Activated CD4-positive, CD25-positive, alpha-beta regulatory T cell treated with anti-CD3 and anti-CD28 coated beads, Interleukin-2, amount 50 U/mL, for 24 hours (primary cell): ENCODE measurements at places on chromosomes 13 and 19.

DNA sequence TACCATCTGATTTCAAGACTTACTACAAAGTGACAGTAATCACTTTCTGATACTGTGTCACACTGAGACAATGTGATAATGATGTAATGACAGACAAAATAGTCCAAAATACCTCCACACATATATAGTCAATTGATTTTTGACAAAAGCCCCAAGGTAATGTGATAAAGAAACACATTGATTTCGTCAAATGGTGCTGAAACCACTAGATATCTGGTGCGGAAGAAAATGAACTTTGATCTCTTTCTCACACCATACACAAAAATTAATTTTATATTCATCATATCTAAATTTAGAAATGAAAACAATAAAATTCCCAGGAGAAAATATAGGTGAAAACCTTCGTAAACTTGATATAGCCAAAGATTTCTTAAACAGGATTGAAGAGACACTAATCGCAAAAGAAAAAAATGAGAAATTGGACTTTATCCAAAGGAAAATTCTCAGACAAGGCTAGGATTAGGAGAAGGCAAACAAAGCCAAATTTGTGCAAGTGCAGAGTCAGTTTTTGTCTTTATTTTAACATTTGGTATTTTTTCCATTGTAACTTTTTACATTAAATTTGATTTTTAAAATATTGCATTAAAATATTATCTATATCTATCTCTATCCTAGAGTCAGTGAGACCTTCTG lies 739.9 kb downstream of the DIAPH3 start:
- no peak for ATAC-seq

DNA sequence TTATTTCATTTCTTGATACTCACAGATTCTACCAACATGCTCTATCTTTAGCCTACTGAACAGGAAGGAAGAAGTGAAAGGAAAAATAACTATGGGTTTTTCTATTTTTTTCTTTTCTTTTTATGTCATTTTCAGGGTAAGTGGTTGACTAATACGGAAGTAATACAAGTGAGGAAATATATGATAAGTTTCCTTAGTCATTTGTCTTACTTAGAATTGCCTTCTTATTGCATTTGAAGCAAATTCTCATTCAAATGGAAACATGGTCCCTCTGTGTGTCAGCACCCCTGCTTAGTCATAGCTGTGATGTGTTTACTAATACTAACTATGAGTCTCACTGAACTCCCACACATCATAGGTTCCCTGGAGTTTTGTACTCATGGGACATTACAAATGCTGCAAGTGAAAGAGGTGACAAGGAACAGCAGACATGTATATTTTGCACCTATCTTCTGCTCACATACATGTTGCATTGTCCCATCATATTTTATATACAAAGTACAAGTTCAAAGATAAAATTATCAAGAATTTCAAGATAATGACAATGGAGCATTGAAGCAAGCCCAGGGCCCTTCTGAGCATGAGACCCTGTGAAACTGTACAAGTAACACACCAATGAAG lies 60.1 kb downstream of the DCT start:
- peak; percentile 93 for ATAC-seq

DNA sequence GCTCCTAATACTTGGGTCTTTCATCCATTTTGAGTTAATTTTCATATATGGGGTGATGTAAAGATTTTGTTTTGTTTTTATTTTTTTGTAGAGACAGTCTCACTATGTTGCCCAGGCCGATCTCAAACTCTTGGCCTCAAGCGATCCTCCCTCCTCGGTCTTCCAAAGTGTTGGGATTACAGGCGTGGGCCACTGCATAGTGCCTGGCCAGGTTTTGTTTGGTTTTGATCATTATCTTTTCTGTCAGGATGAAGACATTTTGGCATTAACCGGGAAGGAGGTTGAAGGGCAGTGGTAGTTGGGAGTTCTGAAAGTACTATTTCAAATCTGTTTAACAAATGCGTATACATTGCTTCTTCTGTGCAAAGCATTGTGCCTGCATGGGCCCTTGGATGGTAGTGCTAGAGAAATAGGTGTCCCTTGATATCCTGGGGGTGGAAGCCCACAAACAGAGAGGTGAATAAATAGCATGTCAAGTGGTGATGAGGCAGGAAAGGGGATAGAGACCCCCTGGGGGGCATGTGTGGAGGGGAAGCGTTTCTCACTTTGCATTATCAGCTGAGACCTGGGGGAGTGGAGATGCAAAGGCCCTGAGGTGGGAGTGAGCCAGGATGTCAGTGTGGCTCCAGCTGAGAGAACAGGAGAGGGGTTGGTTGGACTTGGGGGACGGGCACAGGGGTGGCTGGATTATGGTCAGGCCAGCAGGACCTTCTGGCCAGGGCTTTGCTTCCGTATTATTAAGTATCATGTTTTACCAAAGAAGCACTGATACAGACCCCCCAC lies 41.4 kb downstream of the GATAD2A start:
- ATAC-seq, result no peak

- peak; percentile 86 for ATAC-seq
These were observed 339.0 kb downstream of the RFC3 start for GRCh38 chr13:34156841-34157365.

DNA sequence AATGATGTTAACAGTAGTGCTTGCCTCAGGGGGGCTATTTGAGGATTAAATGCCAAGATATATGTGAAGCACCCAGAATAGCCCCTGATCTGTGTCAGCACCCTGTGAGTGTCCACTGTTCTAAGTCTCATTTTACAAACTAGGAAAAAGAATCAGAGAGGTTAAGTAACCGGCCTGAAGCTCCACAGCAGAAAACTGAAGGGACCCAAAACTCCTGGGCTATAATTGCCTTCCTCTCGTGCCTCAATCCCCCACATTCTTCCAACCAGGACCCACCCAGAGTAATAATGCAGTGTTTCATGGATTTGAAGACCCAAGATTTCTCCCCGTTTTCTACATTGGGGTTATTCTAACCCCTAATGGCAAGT lies 2.3 kb downstream of the PVR start:
- no peak for ATAC-seq

DNA sequence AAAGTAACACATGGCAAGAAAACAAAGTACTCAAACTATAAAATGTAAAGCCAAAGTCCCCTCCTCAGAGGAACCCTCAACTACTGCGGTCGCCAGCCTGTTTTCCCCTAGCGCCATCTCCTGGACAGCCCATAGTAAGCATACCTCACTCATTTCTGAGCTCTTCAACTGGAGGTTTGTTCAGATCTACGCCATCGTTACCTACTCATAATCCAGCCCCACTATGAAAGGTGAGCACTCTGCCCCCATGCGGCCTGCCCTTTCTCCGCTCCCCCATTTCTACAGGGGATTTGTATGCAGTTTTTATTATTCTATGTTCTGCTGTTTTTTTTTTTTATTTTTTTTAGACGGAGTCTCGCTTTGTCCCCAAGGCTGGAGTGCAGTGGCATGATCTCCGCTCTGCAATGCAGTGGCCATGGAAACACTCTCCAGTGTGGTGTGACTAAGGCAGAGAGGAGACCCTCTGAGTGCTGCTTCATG lies 26.2 kb downstream of the OPA3 start:
- ATAC-seq, result peak; percentile 87

GRCh38 chr13:41563984-41564365 lies 106.6 kb downstream of the RGCC start:
- no peak for ATAC-seq

- ATAC-seq, result no peak
These were observed 195.5 kb downstream of the ZNF536 start for GRCh38 chr19:30567536-30568232.

DNA sequence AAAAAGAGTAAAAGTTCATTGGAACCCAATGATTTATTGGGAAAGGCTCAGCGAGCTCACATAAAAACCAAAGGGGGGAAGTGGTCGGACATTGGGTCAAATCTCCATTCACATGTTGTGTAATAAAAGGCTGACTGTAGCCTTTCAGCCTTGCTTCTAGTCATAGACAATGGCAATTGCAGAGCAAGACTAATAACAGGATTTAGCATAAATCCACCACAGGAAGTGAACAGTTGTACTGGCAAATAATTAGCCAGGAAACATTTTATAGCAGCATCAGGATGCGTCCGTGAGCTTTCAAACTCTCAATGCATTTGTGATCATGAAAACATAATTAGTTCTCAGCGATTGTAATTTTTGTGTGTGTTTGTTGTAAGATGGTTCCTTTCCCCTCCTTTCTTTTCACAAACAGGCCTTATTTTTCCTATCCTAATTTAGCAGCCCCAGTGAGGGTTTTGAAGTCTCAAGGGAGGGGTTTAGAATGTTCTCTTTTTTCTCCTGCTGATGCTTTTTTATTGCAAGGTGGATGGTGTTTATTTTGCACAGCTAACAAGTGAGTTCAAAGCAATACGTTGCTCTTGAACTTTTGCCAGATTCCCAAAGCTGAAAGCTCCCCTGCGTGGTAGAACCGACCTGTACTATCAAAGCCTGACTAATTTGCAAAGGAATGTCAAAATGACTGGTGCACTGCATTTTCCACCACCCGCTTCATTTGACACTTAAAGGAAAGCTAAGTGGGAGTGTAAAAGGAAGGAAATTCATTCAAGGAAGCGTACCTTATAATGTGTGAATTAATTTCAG lies 105.6 kb downstream of the SPRY2 start:
- no peak for ATAC-seq

GRCh38 chr19:2524840-2525723 lies 49.2 kb downstream of the GADD45B start:
- no peak for ATAC-seq

DNA sequence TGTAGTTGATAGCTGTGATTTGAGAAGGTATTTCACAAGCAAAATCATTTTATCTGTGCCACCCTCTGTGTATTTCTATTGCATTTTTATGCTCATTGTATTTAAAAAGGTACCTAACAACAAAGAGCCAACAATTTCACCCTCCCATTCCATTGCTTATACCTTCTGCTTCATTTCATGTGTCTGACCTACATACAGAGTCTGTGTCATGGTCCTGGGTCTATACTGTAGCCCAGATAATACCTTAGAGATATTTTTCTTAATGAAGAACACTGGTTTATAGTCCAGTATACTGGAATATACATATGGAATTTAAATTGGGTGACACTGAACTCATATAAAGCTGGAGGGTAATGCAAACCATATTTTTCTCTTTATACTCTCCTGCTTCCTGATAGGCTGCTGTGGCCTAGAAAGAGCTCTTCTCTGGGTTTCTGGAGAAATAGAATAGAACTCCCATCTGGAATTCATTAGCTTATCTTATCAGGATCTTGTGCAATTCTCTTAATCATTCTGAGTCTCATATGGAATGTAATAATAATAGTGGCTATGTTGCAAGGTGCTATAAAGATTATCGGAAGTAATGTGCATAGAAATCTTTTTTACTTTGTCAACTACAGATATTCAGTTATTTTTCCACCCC lies 31.8 kb upstream of the SPART start:
- ATAC-seq, result no peak

GRCh38 chr19:6868351-6868750 lies 19.0 kb upstream of the ADGRE1 start:
- ATAC-seq, result no peak

DNA sequence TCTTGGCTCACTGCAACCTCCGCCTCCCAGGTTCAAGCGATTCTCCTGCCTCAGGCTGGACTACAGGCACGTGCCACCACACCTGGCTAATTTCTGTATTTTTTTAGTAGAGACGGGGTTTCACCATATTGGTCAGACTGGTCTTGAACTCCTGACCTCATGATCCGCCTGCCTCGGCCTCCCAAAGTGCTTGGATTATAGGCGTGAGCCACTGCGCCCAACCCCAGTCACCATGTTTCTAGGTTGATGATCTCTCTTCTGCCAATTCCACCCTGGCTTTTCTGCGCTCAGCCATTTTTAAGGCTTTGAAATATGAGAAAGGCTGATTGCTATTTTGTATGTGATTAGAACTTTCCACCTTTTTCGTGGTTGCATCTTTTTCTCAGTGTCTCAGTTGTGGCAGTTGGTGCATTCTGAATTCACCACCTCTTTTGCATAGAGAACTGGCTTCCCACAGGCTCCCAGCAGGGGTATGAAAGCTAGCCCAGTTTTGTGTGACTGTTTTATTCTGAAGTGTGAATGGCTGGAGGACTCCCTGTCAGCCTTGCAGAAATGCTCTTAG lies 15.5 kb downstream of the CEACAM1 start:
- peak; percentile 49 for ATAC-seq

DNA sequence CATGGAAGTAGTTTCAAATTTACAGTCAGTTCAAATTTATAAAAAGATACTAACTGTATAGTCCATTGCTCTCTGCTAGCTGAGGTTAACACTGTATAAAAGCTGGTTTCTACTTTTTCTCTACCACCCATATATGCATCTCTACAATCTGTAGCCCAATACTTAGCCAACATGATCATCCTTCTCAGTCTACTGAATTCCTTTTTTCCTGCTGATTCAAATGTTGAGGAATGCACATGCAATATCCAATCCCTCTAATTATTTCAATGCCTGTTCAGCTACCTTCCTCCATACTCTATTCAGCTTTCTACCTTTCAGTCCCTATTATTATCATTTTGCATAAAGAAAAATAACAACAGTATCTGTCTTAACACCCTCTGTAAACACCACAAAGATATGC lies 15.6 kb downstream of the KPNA3 start:
- ATAC-seq, result no peak

DNA sequence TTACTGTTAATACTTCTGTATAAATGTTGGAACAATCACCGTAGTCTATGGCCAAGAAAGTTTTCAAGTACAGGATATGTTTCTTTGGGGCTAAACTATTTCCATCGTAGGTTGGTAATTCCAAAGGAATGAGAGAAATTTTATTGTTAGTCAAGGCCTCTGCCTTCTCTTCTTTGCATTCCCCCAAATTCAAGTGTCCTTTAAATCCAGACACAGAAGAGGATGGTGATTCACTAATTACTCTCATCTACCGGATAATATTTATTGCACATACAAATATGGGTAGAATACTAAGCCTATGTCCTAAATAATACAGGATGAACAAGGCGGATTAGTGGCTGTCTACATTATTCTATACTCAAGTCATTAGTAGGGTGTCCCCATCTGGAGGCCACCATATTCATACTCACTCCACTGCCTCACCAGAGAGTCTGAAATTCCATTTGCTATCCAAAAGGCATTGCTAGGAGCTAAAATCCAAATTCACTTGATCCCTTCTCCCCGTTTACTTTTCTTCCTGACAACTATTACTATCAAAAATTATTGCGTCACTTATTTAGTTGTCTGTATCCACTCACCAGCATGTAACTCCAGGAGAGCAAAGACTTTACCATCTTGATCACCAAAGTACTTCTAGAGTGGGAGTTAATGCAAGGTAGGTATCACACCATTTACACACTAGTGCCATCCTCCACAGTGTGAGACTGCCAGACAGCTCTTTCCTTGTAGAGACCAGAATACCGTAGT lies 82.4 kb upstream of the SGCG start:
- no peak for ATAC-seq
